ENCODE measurements at places on chromosomes 5 and 9.

DNA sequence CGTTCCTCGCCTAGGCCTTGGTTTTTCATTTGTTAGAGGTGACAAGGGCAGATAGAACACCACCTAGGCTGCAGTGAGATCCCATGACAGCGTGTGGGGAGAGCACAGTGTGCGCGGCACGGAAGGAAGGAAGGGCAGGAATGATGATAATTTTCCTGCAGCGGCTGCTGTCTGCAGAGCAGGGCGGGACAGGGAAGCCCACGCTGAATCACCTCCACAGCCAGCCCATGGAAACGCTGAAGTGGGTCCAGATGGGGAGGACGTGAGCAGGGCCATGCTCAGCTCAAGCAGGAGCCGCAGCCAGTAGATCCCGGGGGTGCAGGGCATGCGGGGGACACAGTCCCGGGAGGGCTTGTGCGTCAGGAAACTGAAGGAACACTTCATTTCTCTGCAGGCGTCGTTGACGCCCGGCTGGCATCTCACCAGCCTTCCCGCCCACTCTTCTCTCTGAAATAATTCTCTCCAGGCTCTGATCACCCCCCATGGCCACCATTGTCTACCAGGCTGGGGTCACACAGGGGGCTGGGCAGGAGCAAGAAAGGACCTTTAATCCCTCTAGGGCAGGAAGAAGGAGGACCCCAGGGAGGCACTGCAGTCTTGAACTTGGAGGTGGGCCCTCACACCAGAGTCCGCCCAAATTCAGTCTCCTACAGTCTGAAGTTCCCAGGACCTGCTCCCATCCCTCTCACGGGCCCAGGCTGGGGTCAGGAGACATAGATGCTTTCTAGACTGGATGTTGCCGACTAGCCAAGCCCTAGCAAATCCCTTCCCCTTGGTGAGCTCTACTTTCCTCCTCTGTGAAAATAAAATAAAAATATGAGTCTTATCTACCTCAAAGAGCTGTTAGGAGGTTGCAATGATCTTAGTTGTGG lies 20.9 kb upstream of the SYNPO start:
- DNase-seq = peak; percentile 61

GRCh38 chr5:157511651-157512644 lies 51.9 kb downstream of the NIPAL4 start:
- peak; percentile 98 for DNase-seq

GRCh38 chr5:139951296-139951924 lies 91.7 kb downstream of the NRG2 start:
- DNase-seq = no peak

DNA sequence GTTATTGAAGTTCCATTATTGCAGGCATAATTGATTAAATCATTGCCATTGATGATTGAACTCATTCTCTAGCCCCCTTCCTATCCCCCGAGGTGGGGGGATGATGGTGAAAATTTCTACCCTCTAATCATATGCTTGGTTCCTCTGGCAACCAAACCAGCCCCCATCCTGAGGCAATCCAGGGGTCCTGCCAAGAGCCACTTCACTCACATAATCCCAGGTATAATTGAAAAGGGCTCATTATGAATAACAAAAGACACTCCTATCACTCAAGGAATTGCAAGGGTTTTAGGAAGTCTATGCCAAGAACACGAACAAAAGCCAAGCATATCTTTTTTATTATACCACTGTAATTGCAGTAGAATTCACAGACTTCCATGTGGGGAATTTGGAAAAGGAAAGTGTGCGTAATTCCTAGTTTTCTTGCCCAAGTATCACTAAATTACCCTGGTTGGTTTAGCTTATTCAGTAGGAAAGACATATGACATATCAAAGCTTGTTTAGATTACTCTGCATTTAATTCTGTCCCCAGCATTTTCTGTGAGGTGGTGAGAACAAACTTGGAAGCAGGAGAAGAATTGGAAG lies 130.7 kb upstream of the TAF11L2 start:
- no peak for DNase-seq

DNA sequence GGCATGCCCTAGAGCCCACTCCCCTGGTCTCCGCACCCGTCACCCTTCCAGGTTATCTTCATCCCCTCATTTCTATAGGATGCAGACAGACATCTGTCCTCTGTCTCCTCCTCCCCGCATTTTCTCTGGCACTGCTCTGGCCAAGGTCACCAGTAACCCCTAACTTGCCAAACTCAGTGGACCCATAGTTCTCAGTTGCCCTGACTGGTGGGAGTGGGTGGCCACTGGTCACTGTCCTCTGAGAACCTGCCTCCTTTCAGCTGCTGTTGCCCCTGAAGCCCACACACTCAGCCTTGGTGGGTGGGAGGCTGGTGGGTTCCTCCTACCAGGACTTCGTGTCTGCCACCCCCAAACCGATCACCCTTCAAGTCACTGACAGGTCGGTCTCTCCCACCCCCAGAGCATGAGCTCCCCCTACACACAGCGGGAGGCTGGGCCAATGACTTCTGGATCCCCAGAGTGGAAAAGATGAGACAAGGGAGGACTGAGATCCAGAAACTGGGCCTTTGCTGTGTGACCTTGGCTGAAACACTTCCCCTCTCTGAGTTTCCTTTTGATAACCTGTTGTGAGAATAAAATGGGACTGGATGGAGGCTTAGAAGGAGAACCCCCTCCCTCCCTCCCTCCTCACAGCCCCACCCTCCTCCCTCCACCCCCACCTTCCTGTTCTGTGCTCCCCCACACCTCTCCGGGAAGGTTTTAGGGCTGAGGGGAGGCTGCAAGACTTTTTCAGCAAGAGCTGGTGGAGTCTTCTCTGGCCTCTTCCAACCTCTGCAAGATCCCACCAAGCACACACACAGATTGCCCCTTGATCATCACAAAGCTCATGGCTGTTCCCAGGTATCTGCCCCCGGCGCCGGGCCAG lies 2.4 kb upstream of the DBN1 start:
- no peak for DNase-seq

DNA sequence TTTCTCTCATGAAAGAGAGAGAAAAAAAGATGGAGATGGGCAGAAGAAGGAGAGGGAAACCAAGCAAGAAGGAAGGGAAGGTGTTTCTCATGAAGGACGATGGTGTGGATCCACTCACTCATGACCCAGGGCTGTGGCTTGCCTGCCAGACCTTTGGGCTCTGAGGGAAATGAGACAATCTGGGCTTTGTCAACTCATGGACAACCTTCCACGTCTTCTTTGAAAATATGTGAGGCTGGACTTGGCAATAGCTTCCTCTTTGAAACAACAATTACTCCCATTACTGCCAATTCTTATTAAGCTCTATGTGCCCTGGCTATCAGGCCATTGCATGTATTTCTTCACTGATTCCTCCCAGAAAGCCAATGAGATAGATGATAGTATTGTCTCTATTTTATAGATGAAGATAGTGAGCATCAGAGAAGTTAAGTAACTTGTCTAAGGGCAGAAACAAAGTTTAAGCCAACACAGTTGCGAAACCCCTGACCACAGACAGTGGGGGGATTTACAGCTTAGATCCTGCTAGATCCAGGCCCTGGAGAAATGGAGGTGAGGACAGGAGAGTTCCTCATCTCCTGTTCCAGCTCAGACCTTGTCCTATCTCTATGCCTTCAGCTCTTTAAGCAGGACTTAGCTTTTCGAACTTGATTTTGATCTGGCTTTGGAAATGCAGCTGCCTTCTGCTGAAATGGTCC lies 132.4 kb downstream of the GCNT1 start:
- DNase-seq = no peak

DNA sequence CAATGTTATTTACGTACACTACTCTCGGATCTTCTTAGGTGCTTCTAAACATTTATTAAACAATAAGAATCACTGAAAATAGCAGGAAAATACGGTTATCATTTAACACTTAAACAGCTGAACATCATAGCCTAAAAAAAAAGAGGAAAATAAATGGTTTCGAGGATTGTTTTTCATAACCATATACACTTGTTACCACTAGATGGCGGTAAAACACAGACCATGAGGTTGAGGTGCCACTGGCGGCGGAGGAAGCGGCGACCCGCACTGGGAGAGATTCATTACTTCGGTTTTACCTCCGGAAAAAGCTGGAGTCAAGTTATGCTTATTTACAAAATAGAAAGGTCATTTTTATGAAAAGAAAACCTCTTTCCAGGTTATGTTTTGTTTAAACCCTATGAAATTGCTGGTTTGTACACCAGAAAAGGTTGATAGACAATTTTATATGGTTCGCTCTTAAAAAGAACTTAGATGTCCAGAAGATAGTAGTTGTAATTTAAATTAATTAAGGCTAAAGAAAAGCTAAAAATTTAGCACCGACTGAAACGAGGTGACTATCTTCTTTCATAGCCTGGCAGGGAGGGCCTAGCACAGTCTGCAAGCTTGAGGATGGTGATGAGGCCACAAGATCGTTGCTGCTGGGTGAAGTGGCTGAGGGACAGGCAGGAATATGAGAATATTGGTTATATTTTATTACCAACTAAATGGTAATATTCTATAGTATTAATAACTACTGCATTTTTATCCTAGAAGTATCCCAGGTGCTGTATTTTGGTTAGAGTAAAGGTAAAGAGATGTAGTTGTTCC lies 605.7 kb downstream of the RAB3C start:
- peak; percentile 68 for DNase-seq

- DNase-seq = no peak
Measured at GRCh38 chr9:13128266-13128860, 151.1 kb downstream of the MPDZ start.

DNA sequence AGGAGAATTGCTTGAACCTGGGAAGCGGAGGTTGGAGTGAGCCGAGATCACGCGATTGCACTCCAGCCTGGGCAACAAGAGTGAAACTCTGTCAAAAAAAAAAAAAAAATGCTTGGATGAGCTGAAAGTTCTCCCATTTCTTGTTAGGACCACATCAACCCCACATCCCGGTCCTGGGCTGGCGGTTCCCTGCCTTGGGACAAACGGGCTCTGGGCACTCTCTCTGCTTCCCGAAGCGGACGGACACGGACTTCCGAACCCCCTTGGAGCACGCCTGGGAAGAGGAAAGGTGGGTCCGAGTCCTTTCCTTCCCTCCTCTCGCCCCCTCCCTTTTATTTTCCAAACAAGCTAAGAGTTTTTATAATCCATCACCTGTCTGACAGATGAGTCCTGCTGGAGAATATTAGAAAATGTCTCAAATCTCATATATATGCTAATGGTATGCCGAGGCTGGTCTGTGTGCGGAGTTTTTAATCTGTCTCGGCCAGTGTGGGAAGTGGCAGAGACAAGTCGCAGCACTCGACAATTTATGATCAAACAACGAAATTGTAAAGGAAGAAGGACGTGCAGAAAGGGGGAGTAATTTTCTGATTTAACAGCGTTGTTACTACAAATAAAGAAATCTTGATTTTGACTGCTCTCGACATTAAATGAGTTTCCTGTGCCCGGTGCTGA lies 257.9 kb upstream of the IRX4 start:
- no peak for DNase-seq

DNA sequence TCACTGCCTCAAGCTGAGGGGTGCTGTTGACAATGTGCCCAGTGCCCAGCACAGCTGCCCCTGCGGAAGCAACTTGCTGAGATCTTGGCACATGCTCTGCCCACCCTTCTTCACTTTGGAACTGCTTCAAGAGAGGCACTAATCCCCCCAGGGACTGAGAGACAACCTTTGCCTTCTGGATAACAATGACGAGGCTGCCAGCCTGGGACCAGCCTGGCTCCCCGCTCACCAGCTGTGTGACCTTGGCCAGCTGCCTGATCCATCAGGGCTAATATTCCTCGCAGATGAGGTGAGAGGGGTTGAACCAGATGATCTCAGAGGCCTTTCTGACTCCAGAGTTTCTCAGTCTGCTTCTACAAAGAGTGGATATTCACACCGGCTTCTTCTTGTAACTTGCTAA lies 81.0 kb downstream of the SHB start:
- no peak for DNase-seq

- no peak for DNase-seq
Measured at GRCh38 chr5:162372256-162372655, 304.7 kb downstream of the GABRG2 start.

- DNase-seq = peak; percentile 30
Measured at GRCh38 chr9:96186591-96187011, 115.4 kb downstream of the HSD17B3 start.

DNA sequence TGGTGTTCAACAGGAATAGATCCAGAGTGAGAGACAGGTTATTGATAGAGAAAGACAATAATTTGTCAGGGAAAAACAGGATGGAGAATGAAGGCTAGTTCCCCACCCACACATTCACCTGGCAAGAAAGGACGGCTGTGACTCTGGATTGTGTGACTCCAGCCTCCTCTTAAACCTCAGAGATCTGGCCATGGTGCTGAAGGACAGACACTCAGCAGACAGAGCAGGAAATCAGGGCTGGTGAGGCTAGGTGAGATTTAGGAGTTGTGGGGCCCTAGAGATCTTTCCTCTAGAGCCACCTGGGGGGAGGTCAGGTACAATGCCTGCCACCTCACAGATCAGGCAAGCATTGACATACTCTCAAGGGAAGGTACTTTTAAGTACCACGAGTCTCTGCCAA lies 15.2 kb downstream of the OR1B1 start:
- peak; percentile 2 for DNase-seq

GRCh38 chr5:72703876-72704275 lies 112.6 kb upstream of the TNPO1 start:
- no peak for DNase-seq
